Large intestine (tissue), 12 donors: ENCODE measurements at places on chromosomes 12 and 14. TPM values are rescaled to one million over a fixed set of nuclear protein-coding genes. Genes with fewer than 3 reads are reported as not detected.

The P3H3 gene
- polyA plus RNA-seq = 15.6 TPM

The BDKRB2 gene
- polyA plus RNA-seq = 9.1 TPM

The AVPR1A gene
- 0.84 TPM for polyA plus RNA-seq

The ARHGEF25 gene
- polyA plus RNA-seq = 17.8 TPM

The CISTR gene
- not detected for polyA plus RNA-seq

The ABCD4 gene
- 138 TPM for polyA plus RNA-seq

The RGS6 gene
- polyA plus RNA-seq = 2.7 TPM

The TSPAN9 gene
- 24.9 TPM for polyA plus RNA-seq

The CRADD gene
- polyA plus RNA-seq = 19.3 TPM

The PPP4R4 gene
- polyA plus RNA-seq = 0.16 TPM

The STAC3 gene
- 4.0 TPM for polyA plus RNA-seq

The FOXJ2 gene
- polyA plus RNA-seq = 12.4 TPM

The ZBTB1 gene
- 43.4 TPM for polyA plus RNA-seq

The NANOG gene
- 0.10 TPM for polyA plus RNA-seq

The CLEC4D gene
- 0.03 TPM for polyA plus RNA-seq

The TGM1 gene
- 8.6 TPM for polyA plus RNA-seq

The ESR2 gene
- polyA plus RNA-seq = 0.66 TPM

The CCT2 gene
- 164 TPM for polyA plus RNA-seq

The TESPA1 gene
- 1.6 TPM for polyA plus RNA-seq

The PLA2G1B gene
- polyA plus RNA-seq = 0.79 TPM

The CD4 gene
- 17.4 TPM for polyA plus RNA-seq

The GALNT6 gene
- polyA plus RNA-seq = 31.1 TPM

The ZFHX2 gene
- polyA plus RNA-seq = 4.1 TPM

The GPRC5D gene
- 2.4 TPM for polyA plus RNA-seq

The ADAMTS20 gene
- 0.49 TPM for polyA plus RNA-seq

The MYF6 gene
- 0.21 TPM for polyA plus RNA-seq

The MLEC gene
- 173 TPM for polyA plus RNA-seq

The EFS gene
- polyA plus RNA-seq = 19.0 TPM

The MMP19 gene
- 2.5 TPM for polyA plus RNA-seq

The KRT73 gene
- polyA plus RNA-seq = 0.97 TPM

The CIDEB gene
- polyA plus RNA-seq = 105 TPM

The KCNK10 gene
- polyA plus RNA-seq = 4.5 TPM

The OASL gene
- polyA plus RNA-seq = 0.31 TPM

The PLXNC1 gene
- polyA plus RNA-seq = 20.3 TPM

The HCAR3 gene
- 0.82 TPM for polyA plus RNA-seq

The AKAP6 gene
- polyA plus RNA-seq = 8.5 TPM

The PDE3A gene
- 62.0 TPM for polyA plus RNA-seq

The ORAI1 gene
- polyA plus RNA-seq = 37.4 TPM

The AP1G2 gene
- polyA plus RNA-seq = 166 TPM

The MDM1 gene
- polyA plus RNA-seq = 20.0 TPM
